ENCODE measurements at places on chromosomes 2 and 18.

DNA sequence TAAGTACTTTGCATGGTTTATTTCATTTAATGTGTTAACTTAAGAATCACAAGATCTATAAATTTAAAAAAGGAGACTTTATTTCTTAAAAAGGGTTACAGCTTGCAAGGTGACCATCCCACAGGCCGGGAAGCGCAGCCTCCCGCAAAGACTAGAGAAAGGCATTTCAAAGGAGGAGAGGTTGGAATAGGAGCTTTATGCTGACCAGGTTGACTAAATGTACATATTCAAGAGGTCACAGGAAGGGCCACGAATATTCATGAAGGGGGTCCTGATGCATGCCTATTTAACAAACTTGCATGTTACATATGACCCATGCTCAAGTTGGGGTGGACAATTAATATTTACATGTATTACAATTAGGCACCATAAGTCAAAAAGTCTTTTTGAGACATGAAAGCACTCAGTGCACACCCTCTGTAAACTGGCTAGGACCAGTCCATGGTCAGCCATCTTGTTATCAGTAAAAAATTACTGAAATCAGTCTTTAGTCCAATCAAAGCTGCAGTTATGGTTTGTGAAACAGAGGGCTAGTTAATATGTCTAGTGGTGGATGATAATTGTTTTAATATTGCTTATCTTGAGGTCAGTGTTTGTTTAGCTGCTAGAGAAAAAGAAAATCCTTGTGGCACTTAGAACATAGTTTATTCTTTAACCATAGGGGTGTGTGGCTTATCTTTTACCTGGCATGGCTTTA, 169.3 kb downstream of the KCNE4 start:
- no peak for DNase-seq

- DNase-seq = no peak
Observed at GRCh38 chr2:168097431-168097830, 150.0 kb downstream of the STK39 start.

GRCh38 chr2:236960531-236960930, 125.2 kb upstream of the COPS8 start:
- no peak for DNase-seq

DNA sequence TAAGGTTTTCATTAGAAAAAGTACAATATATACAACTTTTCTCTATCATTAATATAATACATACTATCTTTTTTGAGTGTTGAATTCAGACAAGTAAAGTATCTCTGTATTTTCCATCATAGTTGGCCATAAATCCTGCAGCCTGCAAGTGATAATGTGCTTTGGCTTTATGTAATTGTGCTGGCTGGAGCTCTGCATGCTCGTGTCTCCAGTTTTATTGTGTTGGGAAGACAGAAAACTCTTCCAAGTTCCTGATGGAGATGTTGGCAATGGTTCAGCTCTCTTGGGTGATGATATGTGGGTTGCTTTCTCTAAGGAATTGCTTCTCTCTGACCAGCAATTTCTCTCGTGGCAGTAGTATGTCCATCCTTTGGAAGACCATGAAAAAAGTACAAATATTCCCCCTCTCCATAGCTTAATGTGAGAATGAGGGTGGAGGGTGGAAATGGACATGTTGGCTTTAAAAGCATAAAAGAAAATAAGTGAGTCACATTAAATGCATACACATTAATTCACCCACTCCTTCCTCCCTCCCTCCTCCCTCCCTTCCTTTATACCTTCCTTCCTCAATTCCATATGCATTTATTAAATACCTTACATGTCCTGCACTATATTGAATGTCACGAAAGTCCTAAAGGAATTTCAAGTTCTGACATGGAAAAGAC, 344.2 kb downstream of the MTX2 start:
- no peak for DNase-seq

DNA sequence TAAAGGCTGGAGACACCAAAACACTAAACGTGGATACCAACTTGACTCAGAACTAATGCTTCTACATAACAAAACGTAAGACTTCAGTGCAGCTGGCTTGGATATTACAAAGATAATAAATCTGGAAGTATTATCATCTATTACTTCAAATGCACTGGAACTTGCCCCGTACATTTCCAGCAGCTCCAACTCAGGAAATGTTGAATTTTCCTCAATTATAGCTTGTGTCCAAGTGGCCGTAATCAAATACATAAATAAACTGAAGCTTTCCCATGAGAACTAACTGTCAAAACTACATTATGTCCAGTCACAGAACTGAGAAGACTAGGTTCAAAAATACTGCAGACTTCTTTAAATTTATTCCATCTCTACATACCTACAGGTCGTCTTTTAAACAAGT, 6.2 kb downstream of the PDE1A start:
- DNase-seq = no peak

DNA sequence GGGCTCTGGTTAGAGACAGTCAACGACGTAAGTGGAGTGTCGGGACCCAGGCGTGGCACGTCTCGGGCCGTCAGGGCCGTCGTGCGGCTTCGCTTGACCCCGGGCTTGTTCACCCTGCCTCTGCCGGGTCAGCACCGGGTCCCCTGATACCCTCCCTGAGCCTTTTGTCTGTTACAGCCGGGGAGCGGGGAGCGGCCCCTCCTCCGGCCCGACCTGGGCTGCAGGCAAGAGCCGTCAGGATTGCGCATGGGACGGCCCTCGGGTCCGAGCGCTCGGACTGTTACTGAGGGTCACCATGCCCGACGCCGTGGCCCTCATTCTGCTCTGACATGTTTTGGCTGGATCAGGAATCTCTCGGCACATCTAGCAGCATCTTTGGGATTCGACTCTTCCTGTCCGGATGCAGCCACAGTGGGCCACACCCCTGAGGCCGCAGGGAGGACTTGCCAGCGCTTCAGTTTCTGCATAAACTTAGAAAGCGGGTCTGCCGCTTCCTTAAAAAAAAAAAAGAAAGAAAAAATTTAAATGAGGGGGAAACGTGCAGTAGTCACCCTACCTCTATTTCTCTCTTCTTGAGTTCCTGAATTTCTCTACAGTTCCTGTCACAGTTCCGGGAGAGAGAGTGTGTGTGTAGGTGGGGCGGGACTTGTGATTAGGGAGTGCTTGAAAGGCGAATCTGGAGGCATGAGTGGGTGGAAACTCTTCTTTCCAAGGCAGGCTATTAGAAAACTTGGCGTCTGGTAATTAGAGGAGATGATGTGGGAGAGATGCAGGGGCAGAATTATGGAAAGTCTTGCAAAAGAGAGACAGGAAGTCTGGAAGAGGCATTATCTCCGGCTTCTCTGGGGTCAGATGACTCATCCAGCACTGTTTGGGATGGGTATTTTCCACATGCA, 909 bp downstream of the TMEM87B start:
- no peak for DNase-seq

GRCh38 chr2:72543497-72544216, 282.2 kb downstream of the EXOC6B start:
- DNase-seq = no peak

DNA sequence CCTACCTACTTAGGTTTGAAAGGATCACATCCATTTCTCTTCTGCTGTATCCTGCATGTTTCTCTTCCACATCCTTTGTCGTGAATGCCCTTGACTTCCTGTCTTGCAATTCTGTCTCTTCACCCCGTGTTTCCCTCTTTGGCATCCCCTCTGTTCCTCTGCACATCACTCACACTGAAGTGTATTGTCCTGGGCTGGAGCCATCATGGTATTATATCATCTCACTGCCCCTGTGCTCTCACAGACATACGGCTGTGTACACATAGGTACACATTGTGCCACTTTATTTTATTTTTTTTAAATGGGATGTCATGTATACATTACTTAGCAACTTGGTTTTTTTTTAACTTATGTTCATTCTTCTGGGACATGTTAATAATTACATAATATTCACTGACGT, 291.6 kb downstream of the ALPK2 start:
- no peak for DNase-seq

DNA sequence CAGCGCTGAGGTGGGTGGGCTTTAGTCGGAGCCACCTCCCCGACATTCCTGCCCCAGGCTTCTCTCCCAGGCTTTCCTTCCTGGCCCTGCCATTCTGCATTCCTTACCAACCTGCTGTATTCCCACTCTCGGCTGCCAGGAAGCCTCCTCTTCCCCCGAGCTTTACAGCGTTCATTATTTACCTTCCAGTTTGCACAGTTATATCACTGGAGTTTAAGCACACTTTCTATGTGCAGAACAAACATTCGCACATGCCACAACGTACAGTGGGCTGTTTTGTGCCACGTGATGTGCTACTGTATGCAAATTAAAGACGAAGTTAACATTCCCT, 246.3 kb downstream of the SOX11 start:
- DNase-seq = no peak

DNA sequence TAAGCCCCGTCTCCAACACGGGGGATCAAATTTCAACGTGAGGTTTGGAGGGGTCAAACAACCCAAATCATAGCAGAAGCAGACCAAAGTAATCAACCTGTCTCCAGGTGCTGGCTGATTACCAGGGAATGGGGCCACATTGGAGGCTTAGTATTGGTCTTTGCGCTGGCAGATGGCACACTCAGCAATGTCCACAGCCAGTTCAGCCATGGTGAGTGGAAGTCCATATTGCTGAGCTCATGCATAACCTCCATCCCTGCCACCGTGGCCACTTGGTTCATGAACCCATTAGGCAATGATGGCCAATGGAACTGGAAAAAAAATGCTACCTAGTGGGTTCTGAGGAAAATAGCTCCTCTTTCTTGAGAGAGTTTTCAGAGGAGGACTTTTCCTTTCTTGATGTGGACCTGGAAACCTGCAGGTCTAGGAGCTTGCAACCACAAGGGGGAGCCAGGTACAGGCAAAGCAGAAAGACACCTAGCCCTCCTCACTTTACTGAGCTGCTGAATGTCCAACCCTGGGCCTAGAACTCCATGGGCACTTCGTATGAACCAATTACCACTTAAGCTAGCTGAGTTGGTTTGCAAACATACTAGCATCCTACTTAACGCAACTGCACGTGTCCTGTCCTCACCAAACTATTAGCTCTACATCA, 128.0 kb upstream of the GYPC start:
- DNase-seq = peak; percentile 53

- DNase-seq = no peak
Observed at GRCh38 chr2:205115511-205115910, 566.8 kb upstream of the NRP2 start.

Data from stimulated activated CD4-positive, alpha-beta T cell treated with anti-CD3 and anti-CD28 coated beads, Interleukin-2, amount 100 ng/mL, for 4 hours (primary cell).